ENCODE measurements at places on chromosomes 4 and X. TPM values are rescaled to one million over a fixed set of nuclear protein-coding genes. Genes with fewer than 3 reads are reported as not detected.

The KLF3 gene
- total RNA-seq: 7.1 TPM

The PLS3 gene
- total RNA-seq: 1.3 TPM

The SASH3 gene
- 129 TPM for total RNA-seq

The GPR82 gene
- total RNA-seq: 0.40 TPM

The ADAMTS3 gene
- 0.02 TPM for total RNA-seq

The EDA gene
- 0.97 TPM for total RNA-seq

The EOLA2 gene
- total RNA-seq: 56.9 TPM

The CXCL5 gene
- total RNA-seq: not detected

All from activated CD8-positive, alpha-beta memory T cell treated with anti-CD3 and anti-CD28 coated beads for 36 hours (primary cell).